ENCODE measurements at places on chromosomes 6 and 20. TPM values are rescaled to one million over a fixed set of nuclear protein-coding genes. Genes with fewer than 3 reads are reported as not detected.

The SAPCD1 gene
- total RNA-seq = 12.2 TPM

- DNase-seq = peak; percentile 83
Observed at GRCh38 chr6:112016320-112016719, 37.6 kb upstream of the CCN6 start.

GRCh38 chr6:15420959-15421438, 175.1 kb downstream of the JARID2 start:
- DNase-seq = no peak

GRCh38 chr20:36272547-36273220, 33.5 kb upstream of the DLGAP4 start:
- DNase-seq = no peak

The SLC25A27 gene
- 1.6 TPM for total RNA-seq

GRCh38 chr6:17354700-17355403, 38.5 kb upstream of the CAP2 start:
- DNase-seq = no peak

GRCh38 chr6:129292836-129293235, 409.9 kb downstream of the LAMA2 start:
- DNase-seq = no peak

DNA sequence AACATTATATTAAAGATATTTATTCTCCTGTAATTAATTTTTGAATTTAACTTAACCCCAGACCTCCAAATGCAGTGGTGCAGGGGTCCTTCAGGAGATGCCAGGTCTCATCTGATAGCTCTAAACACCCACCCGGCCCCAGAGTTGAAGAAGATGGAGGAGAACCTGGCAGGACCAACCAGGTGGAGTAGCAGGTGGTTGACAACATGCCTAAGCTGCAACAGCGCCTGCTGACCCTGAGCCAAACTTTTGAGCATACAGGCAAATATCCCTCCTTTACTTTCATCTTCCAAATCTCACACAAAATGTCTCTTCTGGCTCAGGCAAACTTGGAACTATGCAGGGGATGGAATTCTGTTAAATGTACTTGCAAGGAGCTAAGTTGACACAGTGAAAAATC, 145.3 kb upstream of the TCF21 start:
- DNase-seq = no peak

- DNase-seq = no peak
Observed at GRCh38 chr6:134249239-134249758, 68.6 kb downstream of the SGK1 start.

DNA sequence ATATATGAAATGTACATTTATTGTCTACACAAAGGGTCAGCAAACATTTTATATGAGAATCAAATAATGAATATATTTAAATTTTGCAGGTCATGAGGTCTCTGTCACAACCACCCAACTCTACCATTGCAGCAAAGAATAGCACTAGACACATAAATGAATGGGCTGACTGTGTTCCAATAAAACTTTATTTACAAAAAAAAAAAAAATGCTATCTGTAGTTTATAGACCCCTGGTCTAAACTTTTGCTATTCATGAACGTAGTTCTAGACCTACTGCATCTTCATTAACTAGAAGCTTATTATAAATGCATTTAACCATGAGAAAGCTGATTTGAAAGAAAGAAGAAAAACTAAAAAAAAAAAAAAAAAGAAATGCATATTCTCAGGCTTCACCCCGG, 610.9 kb upstream of the AGPAT4 start:
- DNase-seq = no peak

The PTCRA gene
- total RNA-seq = not detected

DNA sequence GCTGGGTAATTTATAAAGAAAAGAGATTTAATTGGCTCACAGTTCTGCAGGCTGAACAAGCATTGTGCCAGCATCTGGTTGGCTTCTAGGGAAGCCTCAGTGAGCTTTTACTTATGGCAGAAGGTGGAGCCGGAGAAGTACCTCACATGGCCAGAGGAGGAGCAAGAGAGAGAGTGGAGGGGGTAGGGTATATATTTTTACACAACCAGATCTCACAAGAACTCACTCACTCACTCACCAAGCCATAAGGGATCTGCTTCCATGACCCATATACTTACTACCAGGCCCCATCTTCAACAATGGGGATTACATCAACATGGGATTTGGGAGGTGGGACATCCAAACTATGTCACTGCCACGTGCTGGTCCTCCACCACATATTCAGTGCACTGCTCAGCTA, 152.6 kb upstream of the PRND start:
- peak; percentile 26 for DNase-seq

- DNase-seq = no peak
Observed at GRCh38 chr6:111342913-111343312, 140.1 kb downstream of the REV3L start.

DNA sequence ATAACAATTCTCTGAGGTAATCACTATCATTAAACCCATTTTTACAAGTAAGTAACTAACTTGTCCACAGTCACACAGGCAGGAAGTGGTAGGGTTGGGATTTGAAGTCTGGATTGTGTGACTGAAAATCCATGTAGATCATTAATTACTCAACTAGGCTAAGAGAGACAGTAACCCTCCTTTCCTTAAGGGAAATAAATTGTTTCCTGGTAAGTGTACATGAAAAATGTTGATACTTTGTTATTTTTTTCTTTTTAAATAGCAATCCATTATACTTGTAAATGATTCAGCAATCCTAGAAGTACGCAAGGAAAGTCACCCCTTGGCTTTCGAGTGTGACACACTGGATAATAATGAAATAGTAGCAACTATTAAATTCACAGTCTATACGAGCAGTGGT, 11.6 kb downstream of the SPACA1 start:
- DNase-seq = no peak

- DNase-seq = no peak
Observed at GRCh38 chr20:21340991-21341697, 38.0 kb downstream of the XRN2 start.

DNA sequence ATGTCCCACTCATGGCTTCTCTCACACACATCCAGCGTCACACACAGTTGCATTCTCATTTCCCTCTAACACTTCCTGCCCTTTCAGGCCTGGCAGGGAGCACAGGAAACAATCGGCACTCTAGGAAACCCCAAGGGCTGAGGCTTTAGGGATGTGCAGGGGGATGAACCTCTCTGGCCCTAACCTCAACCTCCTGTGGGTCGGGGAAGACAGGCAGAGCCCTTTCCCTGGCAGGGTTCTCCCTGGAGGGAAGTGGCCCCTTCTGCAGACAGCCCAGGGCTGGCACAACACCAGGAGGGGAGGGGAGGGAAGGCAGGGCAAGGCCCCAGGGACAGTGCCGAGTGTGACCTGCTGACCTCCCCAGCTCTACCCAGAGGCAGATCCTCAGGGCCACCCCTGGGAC, 2.7 kb downstream of the TEAD3 start:
- DNase-seq = no peak

- no peak for DNase-seq
Observed at GRCh38 chr6:151057061-151057460, 182.7 kb upstream of the AKAP12 start.

Measured in activated CD4-positive, alpha-beta T cell treated with anti-CD3 and anti-CD28 coated beads for 36 hours (primary cell).